ENCODE measurements at places on chromosomes 1 and 21.

DNA sequence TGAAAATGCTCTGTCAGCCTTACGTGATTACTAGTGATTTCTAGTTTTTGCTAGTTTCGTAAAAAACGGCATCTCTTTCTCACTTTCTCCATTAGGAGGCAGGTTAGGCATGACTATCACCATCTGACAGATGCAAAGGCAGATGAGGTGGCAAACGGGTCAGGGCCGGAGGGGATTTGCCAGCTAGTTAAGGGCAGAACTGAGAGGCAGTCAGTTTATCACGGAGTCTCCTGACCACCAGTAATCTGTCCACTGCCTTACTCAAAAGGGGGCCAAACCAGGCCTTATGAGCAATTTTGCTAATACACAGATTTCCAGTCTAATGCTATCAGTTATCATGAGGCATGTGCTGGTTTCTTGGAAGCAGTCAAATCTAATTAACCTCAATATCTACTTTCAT lies 159.3 kb downstream of the TSEN15 start:
- no peak for DNase-seq

DNA sequence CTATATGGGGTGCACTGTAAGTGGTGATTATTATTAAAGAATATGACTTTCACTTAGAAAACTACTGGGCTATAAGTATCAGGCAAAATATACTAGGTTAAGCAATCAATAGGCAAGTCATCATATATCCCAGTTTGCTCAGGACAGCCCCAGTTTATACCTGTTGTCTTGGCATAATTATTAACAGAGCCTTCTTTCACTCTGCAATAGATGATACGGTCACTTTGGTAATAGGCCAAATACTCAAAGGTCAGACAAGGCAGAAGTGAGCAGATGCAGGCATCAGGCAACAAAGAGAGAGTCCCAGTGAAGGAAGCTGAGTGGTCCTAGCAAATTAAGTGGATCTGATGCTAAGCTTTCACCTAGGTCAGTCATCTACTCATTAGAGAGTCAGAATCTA lies 599.9 kb downstream of the LMO4 start:
- no peak for DNase-seq

- DNase-seq, result no peak
Observed at GRCh38 chr1:178477841-178478240, 18.9 kb downstream of the CLEC20A start.

- no peak for DNase-seq
Observed at GRCh38 chr1:94660994-94661393, 119.4 kb upstream of the F3 start.

DNA sequence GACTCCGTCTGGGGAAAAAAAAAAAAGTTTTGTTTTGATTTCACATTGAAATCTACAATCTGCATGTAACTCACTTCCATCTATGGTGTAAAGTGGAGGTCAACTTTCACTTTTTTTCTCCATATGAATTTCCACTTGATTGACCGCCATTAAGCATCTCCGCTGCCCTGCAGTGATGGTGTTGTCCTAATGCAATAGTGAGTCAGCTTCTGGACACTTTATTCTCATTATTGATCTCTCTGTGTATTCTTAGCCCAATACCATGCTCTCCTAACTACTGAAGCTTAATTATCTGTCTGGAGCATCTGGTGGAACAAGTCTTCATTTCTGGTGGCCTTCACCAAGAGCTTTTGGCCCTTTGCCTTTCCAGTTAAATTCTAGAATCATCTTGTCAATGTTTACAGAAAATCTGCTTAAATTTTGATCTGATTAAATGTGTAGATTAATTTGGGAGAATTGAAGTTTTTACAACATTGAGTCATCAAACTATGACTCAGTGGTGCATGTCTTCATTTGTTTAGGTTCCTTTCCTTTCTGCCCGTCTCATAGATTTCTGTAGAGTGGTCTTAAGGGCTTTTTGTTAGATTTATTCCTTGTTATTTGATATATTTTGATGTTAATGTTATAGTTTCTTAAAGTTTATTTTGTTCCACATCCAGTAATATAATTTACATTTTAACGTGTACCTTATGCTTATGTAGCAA lies 181.5 kb downstream of the PRDM2 start:
- DNase-seq, result no peak

- no peak for DNase-seq
Observed at GRCh38 chr1:23403038-23403336, 21.6 kb downstream of the TCEA3 start.

GRCh38 chr1:116508085-116508983 lies 62.5 kb downstream of the CD58 start:
- no peak for DNase-seq

DNA sequence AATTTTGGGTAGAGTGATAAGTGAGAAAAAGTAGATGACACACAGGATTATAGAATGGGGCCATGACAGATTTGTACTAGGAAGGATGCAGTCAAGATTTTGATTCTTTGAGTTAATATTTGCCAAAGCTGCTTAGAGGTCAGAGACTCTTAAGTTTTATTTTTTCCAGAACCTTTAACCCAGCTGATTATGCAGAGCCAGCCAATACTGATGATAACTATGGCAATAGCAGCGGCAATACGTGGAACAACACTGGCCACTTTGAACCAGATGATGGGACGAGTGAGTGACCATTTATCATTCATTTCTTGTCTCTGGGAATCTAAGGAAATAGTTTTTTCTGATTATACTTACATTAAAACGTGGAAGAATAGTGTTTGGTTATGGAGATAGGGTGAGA lies 16.1 kb downstream of the UBAP2L start:
- DNase-seq, result no peak

DNA sequence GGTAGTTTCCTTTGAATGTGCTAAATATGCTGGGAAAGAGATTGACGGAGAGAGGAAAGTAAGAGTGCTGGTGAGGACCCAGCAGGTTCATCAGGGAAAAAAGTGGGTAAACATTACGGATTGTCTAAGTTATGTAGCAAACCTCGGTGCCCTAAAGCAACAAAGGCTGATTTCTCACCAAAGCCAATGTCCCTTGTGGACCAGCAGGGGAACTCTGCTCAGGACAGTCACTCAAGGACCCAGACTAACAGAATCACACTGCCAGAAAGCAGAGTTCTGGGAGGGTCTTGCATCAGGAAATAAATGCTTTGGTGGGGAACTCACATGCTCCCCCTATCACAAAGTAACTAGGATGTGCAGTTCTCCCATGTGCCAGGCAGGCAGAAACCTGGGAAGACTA lies 1.7 kb upstream of the IKBKE start:
- DNase-seq, result no peak

- no peak for DNase-seq
Observed at GRCh38 chr1:58618303-58618702, 41.3 kb upstream of the TACSTD2 start.
